ENCODE measurements at places on chromosomes 2 and 18. TPM values are rescaled to one million over a fixed set of nuclear protein-coding genes. Genes with fewer than 3 reads are reported as not detected.

GRCh38 chr2:33848486-33848885 lies 249.4 kb upstream of the FAM98A start:
- DNase-seq = no peak

GRCh38 chr2:35989503-35989902 lies 366.1 kb upstream of the CRIM1 start:
- no peak for DNase-seq

- no peak for DNase-seq
Measured at GRCh38 chr18:51980101-51980500, 359.9 kb upstream of the DCC start.

DNA sequence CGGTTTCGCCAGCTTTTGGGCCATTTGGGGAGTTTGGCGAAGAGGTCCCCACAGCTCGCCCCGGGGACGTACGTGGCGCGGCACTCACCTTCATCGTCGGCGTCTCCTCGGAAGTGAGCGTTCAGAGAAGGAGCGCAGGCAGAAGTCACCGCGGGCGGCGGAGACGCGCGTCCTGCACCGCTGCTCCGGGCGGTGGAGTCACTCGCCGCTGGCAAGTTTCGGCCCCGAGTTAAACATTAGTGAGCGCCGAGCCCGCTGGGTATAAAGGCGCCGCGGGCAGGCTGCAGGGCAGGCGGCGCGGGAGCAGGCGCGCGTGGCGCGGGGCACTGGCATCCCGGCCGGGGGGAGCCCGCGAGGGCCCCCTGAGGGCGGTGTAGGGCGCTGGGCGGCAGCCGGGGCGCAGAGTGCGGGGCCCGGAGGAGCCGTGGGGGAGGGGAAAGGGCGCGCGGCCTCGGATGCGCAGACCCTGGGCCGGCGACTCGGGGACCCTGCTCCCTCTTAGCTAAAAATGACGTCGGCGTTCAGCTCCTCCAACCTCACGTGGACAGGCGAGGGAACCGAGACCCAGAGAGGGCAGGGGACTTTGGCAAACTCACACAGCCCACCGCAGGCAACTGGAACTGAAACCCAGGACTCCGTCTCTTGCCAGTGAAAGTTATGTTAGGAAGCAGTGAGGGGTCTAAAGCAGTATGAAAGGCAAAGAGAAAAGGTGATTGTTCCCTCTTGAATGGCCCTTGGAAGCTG lies at the start of gene DPP4:
Gene DPP4 (minus strand): TSS at position 328 of the 744 bp plus-strand sequence. CDS start 234 bp downstream, at position 94.
- peak; percentile 55 for DNase-seq

DNA sequence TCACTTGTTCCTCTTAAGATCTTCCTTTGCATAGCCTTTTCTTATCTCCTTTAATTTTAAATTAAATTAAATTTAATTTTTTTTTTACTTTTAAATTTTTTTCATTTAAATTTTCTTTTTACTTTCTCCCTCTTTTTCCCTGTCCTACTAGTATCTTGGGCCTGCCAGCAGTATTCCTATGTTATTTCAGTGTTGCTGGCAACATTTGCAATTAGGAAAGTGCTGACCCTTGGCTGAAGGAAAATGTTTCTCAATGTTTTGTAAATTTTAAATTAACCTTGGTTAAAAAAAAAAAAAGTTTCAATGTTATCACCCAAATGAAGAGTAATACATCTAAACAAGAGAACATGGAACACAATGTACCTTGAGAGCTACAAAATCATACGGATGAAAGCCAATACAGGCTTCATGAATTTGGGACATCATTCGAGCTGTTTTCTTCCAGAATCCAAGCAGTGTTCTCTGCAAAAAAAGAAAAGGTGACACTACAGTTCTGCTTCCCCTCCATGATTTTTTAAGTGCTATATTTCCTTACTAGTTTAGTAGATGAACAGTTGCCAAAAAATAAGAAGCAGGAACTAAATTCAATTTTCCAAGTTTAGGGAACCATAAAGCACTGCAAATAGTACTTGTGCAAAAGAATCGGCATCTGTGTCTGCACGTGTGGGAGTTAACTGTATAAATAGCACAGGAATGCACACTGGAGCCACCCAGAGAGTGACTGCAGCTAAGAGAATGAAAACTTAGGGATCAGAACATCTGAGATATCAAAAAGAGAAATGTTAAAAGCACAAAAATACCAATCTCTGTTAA lies 55.8 kb downstream of the ICA1L start:
- no peak for DNase-seq

GRCh38 chr2:60544954-60545560 lies 8.4 kb downstream of the BCL11A start:
- DNase-seq = no peak

DNA sequence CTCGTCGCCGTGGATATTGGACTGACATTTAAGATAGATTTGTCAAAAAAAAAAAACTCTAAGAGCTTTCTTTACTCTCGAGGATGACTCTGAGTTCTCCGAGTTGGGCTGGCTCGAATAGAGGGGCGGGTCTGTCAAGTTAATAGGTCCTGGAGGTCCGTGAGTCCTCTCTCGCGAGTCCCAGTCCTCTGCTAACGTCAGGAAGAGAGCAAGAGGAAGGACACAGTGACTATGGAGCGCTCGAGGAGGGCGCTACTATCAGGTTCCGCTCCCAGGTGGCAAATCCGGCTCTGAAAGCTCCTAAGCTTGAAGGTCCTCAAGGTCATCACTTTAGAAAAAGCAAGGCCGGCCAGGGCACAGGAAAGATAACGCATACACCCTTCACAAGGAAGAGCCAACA lies 404 bp upstream of the AKAIN1 start:
- DNase-seq = no peak

DNA sequence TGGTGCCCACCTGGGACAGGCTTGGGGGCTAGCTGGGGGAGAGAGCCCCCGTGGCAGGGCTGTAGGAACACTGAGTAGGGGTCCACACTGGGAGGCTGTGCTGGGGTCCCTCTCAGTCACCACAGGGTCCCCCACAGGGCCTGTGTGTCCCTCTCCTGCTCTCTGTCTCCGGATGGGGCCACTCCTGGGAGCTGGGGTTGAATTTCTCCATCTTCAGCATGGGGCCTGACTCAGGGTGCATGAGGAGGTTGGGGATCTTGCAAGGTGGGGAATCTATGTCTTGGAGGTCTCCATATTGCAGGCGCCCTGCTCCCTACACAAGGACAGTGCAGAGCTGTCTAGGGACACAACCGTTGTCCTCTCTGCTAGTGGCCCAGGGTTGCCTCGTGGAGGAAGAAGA lies 78.7 kb upstream of the HDAC4 start:
- DNase-seq = no peak

DNA sequence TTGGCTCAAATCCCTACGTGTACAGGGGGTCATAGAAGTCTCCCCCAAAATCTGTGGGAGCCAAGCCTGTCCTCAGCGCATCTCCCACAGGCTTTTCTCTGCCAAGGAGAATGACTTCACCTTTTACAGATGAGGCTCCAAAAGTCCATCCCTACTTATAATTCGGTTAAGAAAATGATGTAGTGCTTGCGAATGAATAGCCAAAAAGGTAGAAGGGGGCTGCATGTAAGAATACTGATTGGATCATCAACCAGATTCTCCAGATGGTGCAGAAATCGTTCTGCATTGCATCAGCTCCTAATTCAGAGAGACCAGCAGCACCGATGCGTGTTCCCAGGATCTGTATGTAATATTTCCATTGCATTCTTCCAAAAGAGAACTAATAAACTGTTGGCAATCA lies 91.9 kb downstream of the EPHA4 start:
- no peak for DNase-seq

DNA sequence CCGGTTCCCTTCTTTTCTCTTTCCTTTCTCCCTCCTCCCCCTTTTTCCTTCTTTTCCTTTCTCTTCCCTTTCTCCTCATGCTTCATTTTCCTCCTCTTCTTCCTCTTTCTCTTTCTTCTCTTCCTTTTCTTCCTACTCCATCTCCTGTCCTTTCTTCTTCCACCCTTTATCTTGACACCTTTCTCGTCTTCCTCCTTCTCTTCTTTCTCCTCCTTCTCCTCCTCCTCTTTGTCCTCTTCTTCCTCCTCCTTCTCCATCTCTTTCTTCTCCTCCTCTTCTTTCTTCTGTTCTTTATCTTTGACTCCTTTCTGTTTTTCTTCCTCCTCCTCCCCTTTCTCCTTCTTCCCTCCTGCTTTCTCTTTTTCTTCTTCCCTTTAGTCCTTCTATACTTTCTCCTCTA lies 53.2 kb downstream of the CELF4 start:
- no peak for DNase-seq

GRCh38 chr2:239498576-239498975 lies 97.8 kb upstream of the HDAC4 start:
- DNase-seq = no peak

The GALNT14 gene
- total RNA-seq = 0.31 TPM

The PELI1 gene
- total RNA-seq = 51.8 TPM

The IL36G gene
- total RNA-seq = not detected

The DNAJC5G gene
- total RNA-seq = not detected

The TACR1 gene
- total RNA-seq = 0.34 TPM

The AQP12A gene
- total RNA-seq = 0.92 TPM
